ENCODE measurements at places on chromosomes 6 and 20.

- no peak for DNase-seq
Measured at GRCh38 chr6:91534614-91535013, 947.7 kb upstream of the MAP3K7 start.

GRCh38 chr6:138007014-138007472 lies 100.2 kb downstream of the PERP start:
- no peak for DNase-seq

- DNase-seq: no peak
Measured at GRCh38 chr6:44077214-44077946, 49.9 kb downstream of the MRPL14 start.

- no peak for DNase-seq
Measured at GRCh38 chr20:63477944-63478343, 5.5 kb upstream of the KCNQ2 start.

DNA sequence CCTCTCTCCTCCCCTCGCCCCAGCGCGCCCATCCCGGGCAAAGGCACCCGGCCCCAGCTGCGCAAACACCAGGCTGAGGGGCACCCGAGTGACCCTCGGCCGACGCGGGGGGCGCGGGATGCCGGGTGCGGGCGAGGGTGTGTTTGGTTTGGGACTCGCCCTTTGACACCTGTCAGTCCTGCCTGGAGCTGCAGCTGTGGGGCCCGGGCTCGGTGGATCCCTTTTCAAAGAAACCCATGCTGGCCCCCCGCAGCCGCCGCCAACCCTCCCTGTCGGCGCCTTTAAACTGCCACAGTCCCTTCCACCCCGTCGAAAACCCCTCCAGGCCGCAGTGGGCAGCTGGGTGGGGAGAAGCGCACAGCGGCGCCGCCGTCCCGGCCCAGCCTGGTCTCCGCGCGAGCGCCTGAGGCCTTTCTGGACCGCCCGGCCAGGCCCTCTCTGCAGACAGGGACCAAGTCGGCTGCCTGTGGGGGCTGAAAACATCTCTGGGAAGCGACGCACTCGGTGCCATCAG lies 5.5 kb downstream of the FOXQ1 start:
- no peak for DNase-seq

Data from stimulated activated CD4-positive, alpha-beta T cell treated with anti-CD3 and anti-CD28 coated beads, Interleukin-2, amount 100 ng/mL, for 4 hours (primary cell).